Cortex of kidney (tissue), 1 donor: ENCODE measurements at places on chromosomes 3 and 15.

DNA sequence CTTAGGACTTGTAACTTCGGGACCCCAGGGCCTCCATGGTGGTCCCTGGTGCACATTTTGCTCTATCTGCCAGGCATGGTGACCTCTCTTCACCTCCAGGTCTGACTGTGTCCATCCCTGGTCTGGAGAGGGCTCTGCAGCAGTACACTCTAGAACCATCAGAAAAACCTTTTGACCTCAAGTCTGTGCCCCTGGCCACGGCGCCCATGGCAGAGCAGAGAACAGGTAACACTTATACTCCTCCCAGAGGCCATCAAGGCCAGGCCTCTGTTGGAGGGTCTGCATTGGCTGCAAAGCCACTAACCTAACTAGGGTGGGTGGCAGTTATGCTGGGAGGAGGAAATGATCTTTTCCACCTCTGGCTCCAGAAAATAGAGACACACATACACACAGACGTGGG is 10.3 kb upstream of the HMCES start:
- no peak for DNase-seq

DNA sequence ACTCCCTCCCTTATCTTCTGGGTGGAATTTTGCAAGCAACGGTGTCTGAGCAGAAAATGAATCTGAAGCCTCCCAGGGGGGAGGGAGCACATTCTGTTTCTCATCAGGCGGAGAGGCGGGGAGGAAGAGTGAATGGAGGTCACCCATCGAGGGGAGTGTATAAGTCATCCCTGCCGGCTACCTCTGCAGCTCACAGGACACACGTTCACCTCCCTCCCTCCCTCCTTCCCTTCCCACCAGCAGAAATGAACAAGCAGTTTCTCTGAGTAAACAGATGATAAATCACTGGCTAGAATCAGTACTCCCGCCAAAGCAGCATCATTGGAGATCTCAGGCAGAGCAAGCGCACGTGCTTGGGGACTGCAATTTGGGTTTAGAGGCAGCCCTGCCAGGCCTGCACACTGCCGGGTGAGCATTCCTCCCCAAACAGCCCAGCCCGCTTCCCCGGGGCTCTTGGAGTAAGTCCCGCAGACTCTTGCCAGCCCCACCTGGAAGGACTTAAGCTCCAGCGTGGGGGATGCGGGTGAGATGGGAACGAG is 38.3 kb downstream of the CPN2 start:
- no peak for DNase-seq

DNA sequence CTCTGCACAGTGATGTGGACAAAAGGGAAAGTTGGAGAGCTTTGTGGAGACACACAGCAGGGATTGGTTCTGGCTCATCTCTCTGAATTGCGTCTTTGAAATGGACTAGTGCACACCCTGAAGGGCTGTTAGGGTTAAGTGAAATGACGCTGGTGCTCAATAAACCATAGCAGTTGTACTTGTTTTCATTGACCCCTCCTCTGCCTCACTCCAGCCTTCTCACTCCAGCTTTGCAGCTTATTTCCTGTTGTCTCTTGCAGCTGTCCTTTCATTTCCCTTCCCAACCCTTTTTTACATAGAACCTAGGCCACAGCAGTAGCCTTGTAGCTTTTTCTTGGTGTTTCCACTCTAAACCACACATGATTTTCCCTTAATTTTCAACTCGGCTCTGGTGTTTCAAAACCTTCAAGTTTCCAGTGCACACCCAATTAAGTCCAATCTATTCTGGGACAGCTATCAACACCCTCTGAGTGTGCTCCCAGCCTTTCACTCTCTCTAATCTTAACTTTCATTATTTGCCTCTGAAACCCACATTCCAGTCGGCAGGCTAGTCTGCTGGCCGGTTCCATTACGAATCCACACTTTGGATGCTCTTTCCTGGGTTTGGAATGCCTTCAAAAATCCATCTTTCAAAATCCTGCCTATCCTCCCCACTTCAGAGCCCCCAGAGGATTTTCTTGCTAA is 6.4 kb downstream of the C3orf52 start:
- DNase-seq = no peak

DNA sequence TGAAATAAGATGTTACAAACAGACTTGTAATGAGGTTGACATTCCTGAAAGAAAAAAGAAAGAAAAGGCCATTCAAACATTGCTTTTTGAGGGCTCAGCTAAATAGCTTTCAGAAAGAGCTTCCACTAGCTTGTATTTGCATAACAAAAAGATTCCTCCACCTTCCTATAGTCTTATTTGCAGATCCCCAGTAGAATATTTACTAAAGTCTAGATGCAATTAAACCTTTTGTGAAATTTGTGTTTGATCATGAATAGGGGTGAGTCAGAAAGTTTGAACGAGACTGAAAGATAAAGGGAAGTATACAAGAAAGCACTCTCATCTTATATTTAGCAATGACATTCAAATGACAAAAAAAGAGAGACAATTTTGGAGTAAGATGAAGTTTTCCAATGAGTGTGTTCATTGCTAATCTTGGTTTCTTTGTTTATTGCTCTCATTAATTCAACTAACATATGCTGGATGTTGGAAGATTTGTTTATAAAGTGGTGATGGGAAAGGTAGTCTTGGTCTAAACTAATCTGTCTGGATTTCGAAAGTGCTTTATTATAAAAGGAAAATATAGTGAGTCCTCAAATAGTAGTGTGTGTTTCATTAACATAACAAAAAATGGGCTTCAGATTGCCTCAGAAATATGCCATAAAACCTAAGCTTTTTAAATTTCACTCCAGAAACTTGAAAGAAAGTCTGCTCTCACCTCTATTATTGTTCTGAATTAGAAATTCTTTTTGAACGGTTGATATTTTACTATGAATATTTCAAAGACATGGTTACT is 9.1 kb upstream of the CADPS start:
- no peak for DNase-seq
